ENCODE measurements at places on chromosomes 3 and 15.

GRCh38 chr15:68096099-68096498 is 42.0 kb downstream of the PIAS1 start:
- DNase-seq: no peak

GRCh38 chr15:68385240-68385561 is 46.8 kb downstream of the ITGA11 start:
- DNase-seq: no peak

GRCh38 chr15:31086344-31086743 is 15.2 kb downstream of the TRPM1 start:
- DNase-seq: no peak

DNA sequence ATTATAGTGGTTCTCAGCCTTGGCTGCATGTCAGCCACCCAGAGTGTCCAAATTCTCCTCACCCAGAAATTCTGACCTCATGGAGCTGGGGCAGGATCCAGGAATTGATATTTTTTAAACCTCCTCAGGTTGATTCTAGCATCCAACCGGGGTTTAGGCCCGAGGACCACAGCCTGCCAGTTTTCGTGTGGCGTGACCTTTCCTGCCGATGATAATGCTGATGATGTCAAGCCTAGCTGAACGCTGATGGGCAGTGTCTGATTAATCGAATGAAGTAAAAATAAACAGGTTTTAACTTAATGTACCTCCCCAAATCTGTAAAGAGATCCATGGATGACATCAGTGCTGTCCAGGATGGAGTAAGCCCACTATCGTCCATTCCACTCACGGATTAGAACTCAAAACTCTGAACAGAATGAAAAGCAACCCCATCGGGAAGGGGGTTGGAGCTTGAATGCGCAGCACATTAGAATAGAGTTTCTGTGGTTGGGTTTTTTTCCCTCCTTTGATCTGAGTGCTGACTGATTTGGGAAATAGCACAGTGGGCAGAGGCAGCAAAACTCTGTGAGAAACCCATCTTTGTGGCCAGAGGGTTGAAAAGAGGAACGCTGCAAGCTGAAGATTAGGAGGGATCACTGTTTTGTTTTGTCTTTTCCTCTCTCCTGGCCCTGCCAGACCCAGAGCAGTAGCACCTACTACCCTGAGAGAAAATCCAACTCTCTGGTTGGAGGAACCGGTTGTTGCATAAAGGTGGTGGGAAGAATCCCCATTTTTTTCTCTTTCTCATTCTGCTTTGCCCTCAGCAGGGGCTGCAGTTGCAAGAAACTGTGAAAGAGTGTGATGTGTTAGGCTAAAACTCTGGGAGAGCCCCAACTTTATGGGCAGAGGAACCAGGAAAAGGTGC is 153.9 kb downstream of the APBA2 start:
- DNase-seq: no peak

GRCh38 chr15:81987628-81988027 is 58.2 kb downstream of the MEX3B start:
- DNase-seq: no peak

DNA sequence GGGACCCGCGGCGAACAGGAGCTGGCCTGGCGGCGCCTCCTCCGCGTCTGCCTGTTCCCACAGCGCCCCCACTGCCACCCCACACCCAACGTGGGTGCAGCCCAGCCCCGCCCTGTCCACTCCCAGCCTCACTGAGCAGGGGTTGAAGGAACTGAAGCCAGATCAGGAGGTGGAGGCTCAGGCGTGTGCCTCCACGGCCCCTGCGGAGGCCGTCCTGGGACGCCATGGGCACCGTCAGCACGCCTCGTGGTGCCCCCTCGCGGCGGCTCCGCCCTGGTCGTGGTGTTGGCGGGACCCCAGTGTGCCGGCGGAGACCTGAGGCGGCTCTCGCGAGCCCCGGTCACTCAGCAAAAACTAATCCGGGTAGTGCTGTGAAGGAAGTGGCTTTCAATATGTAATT is 39.0 kb upstream of the PRSS50 start:
- DNase-seq: no peak

DNA sequence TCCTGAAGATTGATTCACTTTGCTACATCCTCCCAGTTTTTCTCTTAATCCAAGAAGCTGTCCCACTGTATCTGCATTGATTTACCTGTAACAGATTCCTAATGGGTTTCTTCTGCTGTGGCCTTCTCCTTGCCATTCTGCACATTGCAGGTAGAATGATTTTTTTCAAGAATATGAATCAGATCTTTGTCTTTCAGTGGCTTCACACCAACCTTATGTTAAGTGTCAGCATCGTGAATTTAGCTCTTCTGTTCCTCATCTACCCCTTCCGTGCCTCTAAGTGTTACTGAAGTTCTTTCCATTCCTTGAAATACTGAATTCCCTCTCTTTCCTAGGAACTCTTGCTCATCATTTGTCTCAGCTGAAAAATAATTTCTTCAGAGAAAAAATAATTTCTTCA is 7.5 kb downstream of the SENP5 start:
- no peak for DNase-seq

DNA sequence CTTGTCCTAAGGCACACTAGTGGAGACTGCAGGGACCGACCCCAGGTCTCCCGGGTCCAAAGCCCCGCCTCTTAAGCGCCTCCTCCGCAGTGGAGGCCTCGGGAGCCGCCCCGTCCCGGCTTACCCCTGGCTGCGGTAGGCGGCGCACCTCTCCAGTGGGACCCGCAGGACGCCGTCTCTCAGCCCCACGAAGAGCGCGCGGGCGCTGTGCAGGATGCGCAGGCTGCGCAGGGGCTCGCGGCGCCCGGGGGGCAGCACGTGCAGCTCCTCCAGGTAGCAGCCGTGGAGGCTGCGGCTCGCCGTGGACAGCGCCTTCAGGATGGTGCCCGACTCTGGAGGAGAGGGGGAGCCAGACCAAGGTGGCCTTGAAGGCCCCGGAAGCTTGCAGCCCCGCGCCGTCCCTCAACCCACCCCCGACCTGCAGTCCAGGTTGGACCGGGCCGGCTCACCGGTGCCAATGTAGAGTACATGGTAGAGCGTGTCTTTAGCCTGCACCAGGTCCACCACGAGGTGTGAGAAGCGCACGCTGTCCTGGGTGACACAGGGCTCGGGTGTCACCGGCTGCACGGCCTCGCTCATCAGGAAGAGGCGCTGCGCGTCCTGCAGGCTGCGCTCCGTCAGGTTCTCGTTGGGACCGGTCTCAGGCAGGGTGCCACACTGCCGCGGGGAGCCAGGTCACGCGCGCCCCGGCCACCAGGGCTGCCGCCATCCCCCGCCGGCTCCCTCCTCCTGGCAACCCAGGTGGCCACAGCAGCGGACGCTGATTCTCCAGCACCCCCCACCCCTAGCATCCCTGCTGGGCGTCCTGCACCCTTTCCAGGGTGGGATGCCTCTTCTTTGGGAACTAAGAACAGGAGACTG is 105.5 kb downstream of the SEMA5B start:
- no peak for DNase-seq

DNA sequence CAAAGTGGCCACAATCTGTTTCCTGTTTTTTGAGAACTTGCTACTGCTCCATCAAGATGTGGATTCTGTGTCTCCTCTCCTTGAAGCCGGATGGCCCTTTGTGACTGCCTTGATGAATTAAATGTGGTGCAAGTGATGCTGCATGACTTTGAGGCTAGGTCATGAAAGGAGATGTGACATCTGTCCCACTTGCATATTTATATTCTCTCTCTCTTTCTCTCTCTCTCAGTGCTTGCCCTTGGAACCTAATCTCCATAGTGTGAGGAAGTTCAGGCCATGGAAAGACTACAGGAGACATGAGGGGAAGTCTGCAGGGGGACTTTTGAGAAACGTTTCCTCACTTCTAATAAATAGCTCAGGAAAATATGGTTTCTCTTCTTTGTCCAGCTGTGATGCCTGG is 50.0 kb upstream of the ADPGK start:
- no peak for DNase-seq

All from non-pigmented ciliary epithelial cell (primary cell).